NCI-H748 treated with DMSO at 0.1 percent for 48 hours (cell line): ENCODE measurements at places on chromosomes 3 and 15.

DNA sequence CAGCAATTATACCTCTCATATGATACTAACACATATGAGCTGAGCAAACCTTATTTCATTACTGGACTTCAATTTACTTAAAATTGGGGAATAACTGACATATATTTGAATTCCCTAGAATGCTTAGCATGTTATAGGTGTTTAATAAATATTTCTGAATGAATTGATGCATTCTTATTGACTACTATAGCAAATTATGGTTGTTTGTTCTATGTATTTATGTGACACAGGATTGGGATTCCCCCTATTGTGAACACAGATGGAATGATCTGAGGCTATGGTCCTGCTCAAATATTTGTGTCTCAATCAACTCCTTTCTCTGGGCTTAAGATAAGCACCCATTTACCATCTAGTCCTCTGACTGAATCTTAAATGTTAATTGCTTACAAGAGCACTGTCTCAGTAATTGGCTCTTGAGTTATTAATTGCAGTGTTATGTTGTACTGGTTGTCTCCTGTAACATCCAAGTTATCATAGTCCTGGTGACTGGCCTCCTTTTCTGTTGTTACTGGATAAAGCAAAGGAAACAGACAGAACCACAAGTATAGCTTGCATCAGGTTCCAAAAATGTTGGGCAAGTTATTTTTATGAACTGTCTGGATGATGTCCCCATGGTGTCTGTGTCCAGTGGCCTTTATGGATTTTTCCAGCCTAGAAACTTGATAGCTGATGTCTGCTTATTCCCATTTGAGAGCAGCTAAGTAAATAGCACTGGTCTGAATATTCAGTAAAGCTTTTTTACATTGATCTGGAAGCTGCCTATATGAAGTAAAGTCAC lies 2.3 kb upstream of the UACA start:
- DNase-seq: no peak

DNA sequence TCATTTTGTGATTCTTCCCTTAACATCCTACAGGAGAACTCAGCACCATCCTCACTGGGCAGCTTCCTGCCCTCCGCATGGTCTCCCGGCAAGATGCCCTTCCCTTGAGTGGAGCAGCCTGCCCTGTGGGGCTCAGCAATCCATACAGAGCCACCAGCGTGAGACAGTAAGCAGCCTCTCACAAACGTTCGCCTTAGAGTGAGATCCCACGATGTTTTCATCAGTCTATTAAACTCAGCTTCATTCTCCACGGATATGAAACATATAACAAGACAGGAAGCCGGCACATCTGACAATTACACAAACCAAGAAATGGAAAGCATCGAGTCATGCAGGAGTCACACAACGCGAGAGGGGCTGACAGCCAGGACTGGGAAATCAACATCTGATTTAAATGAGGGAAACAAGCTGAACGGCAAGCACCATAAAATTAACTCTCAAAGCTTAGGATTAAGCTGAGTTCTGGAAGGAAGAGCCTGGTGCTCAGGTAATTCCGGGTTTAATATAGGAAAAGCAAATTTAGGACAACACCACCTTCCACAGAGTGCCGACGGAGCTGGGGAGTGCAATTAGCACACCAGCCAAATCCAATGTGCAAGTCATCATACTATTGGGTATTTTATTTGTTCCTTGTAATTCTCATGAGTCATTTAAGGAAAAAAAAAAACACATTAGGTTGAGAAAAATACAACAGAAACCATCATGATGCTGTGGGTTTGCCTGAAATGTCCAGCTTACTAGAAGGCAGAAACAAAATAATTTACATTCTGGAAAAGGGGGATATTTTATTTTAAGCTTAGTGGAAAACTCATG lies 272.0 kb downstream of the OCA2 start:
- DNase-seq: no peak

GRCh38 chr3:15527031-15527459 lies 5.5 kb upstream of the COLQ start:
- no peak for DNase-seq

- DNase-seq: no peak
These were observed 679.0 kb upstream of the DPPA4 start for GRCh38 chr3:110016235-110016815.

- DNase-seq: no peak
These were observed 143.3 kb downstream of the HCN4 start for GRCh38 chr15:73225358-73226015.

GRCh38 chr3:129605922-129606635 lies 397 bp downstream of the PLXND1 start:
- no peak for DNase-seq

GRCh38 chr3:183577346-183577745 lies 21.8 kb upstream of the KLHL6 start:
- DNase-seq: peak; percentile 17

GRCh38 chr3:196916221-196916620 lies 26.1 kb downstream of the NCBP2 start:
- no peak for DNase-seq

- no peak for DNase-seq
These were observed 7.5 kb upstream of the MAN2A2 start for GRCh38 chr15:90895571-90896117.

- DNase-seq: no peak
These were observed 51.8 kb upstream of the CDAN1 start for GRCh38 chr15:42788725-42789124.

DNA sequence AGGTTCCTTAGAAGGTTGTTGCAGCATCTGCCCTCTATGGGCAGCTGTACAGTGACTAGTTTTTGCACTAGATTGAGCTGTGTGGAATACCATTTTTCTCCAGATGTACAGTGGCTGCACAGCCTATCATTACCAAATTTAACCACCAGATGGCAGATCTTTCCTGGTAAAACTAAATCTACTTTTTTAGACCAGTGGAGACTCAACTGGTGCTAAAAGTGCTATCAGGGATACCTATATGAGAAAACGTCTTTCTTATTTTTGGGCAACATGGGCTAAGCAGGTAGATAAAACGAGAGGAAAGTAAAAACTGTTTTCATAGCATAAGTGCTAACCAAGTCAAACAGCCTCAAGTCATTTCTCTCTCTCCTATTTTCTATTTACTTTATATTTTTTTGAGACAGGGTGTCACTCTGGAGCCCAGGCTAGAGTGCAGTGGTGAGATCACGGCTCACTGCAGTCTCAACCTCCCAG lies 21.2 kb downstream of the IGSF10 start:
- DNase-seq: peak; percentile 7

- DNase-seq: no peak
These were observed 65.1 kb upstream of the GUCA1C start for GRCh38 chr3:109018828-109019227.

GRCh38 chr3:104273046-104273649 lies 1093.6 kb upstream of the ALCAM start:
- peak; percentile 52 for DNase-seq

GRCh38 chr15:92631721-92632120 lies 23.9 kb downstream of the FAM174B start:
- DNase-seq: no peak

- no peak for DNase-seq
These were observed 1389.8 kb upstream of the ALCAM start for GRCh38 chr3:103976931-103977339.

GRCh38 chr3:43378066-43378935 lies 92.0 kb downstream of the SNRK start:
- no peak for DNase-seq

DNA sequence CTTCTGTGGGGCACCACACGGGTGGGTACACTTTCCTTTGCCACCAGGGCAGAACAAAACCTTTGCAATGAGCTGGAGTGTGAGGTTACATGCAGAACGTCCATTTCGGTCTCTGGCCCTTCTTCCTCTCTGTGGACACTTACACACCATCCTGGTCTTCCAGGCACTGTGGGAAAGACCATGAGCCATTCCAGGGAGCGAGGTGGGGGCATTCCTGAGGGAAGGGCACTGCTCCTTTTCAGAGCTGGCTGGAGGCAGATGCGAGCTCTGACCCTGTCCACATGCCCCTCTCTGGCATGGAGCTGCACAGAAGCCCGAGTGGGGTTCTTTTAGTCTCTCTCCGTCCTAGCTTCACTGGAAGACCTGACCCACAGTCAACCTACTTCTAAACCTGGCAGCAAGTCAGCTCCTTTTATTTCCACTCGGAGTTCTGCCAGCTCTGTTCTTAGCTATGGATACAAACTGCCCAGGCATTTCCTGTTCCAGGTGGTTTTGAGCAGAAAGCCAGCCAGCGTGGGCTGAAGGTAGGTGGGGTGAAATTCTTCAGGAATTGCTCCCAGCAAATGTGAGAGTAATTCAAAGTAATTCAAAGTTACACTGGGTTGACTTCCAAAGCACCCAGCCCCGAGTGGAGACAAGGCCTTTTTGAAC lies 281.4 kb downstream of the ADAMTS17 start:
- no peak for DNase-seq

- DNase-seq: peak; percentile 70
These were observed 54.7 kb downstream of the RPL22L1 start for GRCh38 chr3:170815340-170815739.

DNA sequence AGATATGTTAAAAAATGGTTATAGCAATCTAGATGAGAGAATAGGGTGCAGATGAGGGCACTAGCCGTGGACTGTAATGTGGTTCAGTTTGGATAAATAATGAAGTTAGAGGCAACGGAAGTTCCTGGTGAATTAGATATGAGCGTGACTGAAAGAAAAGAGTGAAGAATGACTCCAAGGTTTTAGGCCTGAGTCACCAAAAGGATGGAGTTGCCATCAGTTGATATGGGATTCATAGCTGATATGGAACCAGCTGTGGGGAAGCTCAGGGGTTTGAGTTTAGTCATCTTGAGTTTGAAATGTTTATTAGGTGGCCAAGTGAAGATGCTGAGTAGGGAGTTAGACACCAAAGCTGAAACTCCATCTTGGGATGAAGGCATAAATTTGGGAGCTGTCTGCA lies 66.2 kb downstream of the SSR3 start:
- no peak for DNase-seq

- DNase-seq: no peak
These were observed 231.5 kb downstream of the EFHB start for GRCh38 chr3:19702416-19703078.

DNA sequence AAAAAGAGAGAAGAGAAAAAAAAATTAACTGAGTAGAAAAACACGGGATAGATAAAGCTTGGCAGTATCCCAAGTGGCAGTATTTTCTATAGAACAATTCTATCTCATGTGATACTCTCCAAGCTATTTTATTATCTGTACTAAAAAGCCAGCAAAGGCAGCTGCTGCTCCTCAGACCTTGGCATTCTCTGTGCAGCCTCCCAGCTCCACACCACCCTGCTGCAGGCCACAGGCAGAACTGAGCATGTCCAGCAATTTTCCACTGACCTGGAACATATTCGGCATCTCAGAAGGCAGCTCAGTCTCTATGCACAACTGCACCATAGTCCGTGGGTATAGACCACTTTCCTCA lies 1161.4 kb downstream of the IGSF11 start:
- DNase-seq: no peak
